ENCODE measurements at places on chromosomes 4 and X.

DNA sequence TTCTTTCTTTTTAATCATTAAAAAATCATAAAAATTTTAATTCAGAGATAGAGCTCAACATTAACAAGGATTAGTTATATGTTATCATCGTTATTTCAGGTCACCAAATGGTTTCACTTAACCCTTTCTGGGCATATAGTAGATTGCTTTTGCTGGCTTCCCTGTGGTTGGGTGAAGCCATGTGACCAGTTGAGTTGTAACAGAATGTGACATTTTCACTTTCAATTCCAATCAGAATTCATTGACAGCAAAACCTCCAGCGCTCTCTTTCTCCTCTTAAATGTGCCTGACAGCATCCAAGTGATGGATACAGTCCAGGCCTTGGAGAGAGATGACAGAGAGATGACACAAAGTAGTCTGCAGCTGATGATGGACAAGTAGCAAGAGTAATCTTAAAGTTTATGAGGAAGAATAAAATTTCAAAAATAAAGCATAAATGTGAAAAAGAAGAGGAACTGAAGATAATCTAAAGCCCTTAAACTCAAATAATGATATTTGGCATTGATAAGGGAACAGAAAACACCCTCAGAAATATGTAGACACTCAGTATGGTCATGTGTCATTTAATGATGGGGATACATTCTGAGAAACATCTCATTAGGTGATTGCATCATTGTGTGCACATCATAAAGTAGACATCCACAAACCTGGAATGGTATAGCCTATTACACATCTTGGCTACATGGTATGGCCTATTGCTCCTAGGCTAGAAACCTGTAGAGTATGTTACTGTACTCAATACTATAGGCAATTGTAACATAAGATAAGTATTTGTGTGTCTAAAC lies 92.3 kb upstream of the QRFPR start:
- no peak for DNase-seq

DNA sequence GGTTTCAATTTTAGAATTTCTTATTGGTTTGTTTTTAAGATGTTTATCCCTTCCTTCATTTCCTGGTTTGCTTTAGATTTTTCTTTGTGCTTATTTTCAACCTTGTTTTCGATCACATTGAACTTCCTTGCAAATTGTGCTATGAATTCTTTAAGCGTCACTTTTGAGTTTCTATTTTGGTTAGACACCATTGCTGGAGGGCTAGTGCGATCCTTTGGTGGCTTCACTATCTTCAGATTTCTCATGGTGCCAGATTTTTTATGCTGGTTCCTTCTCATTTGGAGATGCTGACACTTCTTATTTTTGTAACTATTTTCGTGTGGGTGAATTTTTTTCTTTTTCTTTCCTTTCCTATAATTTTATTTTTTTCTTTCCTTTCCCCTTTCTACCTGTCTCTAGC lies 227.2 kb upstream of the HDX start:
- DNase-seq = no peak

GRCh38 chr4:139556724-139557555 lies 921 bp upstream of the SETD7 start:
- DNase-seq = peak; percentile 77

DNA sequence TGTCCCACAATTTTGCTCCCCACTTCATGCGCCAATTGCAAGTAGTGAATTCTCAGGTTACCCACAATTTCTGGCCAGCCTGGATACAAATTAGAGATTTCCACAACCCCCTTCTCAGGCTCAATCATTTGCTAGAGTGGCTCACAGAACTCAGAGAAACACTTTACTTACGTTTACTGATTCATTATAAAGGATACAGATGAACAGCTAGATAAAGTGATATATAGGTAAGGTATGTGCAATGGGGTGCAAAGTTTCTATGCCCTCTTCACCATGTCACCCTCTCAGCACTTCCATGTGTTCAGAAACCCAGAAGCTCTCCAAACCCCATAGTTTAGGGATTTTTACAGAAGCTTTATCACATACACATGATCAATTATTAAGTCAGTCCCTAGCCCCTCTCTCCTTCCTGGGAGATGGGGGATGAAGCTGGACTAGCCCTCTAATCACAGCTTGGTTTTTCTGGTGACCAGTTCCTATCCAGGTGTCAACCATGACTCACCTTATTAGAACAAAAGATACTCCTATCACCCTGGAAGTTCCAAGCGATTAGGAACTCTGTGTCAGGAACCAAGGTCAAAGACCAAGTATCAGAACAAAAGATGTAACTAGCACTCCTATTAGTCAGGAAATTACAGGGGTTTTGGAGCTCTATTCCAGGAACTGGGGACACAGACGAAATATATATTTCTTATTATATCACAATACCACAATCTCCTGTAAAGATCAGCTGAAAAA lies 33.5 kb upstream of the PRRG1 start:
- DNase-seq = no peak

DNA sequence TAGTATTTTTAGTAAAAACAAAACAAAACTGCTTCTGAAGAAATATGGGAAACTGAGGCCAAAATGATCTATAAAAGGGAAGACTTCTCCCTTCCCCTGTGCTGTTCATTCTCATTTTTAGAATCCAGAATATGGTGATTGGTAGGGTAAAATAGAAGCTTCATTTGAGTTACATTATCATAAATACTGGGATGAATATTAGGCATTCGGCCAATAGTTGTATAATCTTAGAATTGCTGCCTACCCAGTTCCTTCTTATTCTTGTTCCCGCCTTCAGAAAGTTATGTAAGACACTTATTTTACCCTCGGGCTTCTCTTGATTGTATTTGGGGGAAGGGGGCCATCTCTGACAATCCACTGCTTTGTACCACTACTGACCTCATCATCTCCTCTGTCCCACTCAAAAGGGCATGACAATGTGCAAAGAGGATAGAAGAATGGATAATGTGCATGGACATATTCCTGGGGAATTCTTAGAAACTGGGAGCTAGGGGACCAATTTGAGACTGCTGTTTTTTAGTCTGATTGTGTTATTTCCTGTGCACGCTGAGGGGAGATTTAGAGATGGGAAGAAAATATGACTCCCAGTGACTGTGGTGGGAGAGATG lies 588 bp downstream of the ART3 start:
- DNase-seq = no peak

DNA sequence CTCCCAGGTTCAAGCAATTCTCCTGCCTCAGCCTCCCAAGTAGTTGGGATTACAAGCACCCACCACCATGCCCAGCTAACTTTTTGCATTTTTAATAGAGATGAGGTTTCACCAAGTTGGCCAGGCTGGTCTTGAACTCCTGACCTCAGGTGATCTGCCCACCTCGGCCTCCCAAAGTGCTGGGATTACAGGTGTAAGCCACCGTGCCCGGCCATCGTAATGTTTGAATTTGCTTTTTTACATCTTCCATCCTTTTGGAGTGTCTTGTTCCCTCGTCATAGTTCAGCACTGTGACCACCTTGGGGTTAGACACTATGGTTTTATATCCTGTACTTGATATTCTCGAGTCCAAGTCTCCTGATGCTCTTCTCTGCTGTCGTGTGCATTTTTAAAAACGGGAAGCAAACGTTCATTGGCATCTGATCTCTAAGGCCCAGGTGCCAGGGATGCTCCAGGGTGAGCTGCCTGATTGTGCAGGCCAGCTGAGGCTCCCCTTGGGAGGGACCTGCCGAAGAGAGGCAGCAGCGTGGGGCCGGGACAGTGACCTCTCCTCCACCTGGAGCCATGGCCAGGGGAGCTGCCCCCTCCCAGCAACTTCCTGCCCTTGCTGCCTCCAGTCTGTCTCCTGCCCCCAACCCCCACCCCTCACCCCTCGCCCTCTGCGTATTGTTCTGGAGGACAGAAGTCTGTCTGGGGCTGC lies 16.7 kb downstream of the DGKQ start:
- no peak for DNase-seq

- no peak for DNase-seq
Measured at GRCh38 chr4:57214654-57215411, 104.6 kb upstream of the IGFBP7 start.

- no peak for DNase-seq
Measured at GRCh38 chr4:47315346-47315745, 148.2 kb downstream of the COMMD8 start.

DNA sequence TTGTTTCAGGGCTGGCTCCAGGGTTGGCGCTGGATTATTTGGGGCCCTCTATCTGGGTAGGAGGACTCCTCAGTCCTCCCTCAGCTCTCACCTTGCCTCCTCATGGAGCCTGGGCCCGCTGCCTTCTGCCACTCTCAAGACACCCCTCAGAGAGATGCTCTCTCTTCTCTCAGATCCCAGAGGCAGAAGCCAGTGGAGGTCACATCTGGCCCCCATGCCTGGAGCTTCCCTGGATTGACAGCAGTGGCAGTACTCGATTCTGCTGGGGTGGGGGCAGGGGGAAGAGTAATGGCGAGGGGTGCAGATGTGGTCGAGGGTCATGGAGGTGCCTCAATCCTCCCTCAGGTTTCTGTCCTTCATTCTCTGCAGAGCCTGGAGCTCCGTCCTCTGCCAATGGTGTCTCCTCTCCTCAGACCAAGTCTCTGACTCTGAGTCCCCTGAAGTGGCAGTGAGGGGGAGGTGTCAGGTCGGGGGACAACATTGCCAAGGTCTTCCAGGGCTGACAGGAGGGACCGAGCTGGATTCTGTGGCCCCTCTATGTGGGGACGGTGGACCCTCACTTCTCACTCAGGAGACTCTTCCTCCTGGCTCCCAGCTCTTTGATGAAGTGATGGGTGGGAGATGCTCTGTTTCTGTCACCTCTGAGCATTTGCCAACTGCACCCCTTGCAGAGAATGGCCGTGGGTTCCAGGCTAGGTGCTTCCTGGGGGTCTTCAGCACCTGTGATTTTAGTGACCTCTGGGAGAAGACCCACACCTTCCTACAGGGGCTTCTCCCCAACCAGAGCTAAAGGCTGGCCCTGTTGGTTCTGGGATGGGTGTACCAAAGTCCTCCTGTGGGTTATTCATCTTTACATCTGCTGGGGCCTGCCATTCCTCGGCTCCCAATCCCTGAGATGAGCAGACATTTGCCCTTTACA lies 10.9 kb upstream of the HSFX1 start:
- no peak for DNase-seq

DNA sequence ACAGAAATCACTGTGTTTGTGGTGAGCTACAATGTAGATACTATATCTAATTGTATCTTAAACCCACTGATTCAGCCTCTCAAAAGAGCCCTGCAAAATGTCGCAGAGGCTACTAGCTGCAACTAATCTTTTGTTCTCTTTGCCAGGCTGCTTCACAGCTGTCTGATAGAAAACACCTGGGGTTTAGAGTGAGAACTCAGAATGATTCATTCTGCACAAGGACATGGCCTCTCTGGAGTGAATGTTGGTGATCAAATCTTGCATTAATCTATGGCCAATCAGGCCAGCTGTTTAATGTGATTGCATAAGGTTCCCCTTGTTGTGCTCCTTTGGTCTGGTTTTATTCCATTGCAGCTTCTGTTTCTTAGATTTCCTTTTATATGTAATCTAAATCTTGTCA lies 100.3 kb downstream of the EMCN start:
- no peak for DNase-seq

DNA sequence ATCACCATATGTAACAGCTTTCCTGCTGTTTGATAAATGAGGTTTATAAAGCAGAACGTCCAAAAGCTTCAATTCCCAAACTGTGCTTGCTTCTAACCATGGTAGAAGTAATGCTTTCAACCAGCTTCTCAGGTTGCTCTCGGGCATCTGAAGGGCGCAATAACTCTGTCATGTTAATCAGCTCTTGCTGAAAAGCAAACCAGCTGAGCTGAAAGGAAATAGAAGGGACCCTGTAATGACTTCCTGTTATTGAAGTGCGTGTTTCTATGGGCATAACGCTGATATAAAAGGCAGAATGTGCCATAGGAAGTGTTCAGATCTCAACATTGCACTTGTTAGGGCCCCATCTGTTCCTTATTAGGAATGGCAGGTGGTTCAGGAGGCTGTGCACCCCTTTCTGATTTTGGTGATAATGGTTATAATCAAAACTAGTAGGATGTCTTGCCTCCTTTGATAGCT lies 21.2 kb downstream of the HERC3 start:
- DNase-seq = no peak

DNA sequence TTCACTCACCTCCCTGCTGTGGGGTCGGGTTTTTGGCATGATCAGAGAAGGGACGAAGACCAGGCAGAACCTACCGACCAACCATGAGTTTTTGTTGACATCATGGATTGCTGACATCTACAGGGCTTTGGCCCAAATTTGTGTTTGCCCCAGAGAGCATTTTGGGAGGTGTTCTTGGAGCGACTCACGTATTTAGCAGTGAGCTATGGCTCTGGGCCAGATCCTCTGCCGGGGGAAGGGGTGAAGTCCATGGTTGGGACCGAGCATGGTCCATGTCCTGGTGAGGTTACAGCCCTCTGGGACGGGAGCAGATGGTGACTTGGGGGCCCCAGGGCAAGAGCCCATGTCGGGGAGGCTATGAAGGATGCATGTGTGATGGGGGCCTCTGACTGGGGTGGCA lies 17.4 kb downstream of the SORCS2 start:
- DNase-seq = no peak

GRCh38 chr4:3832536-3833220 lies 66.5 kb downstream of the ADRA2C start:
- DNase-seq = no peak

DNA sequence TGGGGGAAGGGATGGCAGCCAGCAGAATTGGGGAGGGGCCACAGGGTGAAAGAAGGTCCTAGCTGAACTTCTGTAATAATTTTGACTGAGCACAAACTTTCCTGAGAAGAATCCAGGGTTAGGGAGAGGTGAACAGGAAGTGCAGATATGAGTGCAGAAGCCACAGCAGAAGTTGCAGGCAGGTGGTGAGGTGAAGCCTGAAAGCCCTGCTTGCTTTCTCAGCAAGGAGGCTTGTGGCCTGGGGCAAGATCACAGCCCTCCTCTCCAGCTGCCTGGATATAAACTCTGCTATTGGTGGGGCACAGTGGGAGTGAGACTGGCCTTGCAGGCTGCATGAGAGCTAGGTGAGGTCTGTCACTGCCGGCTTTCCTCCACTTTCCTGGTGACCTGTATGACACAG lies 44.1 kb upstream of the UPRT start:
- DNase-seq = no peak

DNA sequence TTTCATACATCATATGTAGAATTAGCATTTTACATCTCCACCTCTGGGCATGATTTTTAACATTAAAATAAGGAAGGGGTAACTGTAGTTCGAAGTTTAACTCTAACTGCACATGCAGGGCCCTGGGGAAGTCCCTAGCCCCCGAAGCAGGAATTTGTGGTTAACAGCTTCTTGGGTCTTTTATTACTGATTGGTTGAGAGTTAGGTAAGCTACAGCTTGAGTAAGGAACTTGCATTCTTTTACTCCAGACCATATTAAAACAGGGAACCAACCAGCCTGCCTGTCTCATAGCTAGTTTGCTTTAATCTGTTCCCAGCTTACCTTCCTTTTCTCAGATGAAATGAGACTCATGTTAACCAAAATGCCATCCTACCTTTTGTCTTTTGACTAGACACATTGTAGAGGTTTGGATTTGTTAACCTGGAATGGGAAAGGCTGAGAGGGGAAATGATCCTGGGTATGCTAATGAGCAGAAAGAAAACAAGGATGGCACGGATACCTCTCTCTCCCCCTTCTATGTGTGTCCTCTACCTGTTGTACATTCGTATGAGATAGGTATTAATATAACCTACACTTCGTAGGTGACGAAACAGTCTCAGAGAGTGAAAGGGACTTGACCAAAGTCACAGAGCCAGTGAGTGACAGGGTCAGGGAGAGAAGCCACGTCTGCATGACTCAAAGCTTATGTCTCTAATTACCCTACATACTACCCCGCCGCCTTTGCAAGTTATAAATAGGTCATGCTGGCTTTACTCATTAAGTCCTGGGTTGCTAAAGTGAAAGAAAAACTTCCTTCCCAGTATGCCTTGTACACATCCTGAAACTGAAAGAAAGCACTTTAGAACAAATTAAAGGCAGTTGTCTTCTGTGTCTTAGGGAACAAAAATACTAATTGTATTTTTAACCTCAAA lies 119.5 kb upstream of the AFF2 start:
- no peak for DNase-seq

- DNase-seq = no peak
Measured at GRCh38 chrX:100964362-100964761, 5.1 kb upstream of the ARL13A start.

All from C1 segment of cervical spinal cord (tissue), 14 donors.